Suppressor macrophage treated with lipopolysaccharide for 1 hour (primary cell): ENCODE measurements at places on chromosomes 1 and 21.

- peak; percentile 85 for DNase-seq
Observed at GRCh38 chr1:168112673-168113305, 23.9 kb downstream of the GPR161 start.

- no peak for DNase-seq
Observed at GRCh38 chr21:44485254-44485793, 30.0 kb downstream of the LRRC3 start.

- no peak for DNase-seq
Observed at GRCh38 chr1:94832446-94832845, 12.3 kb downstream of the SLC44A3 start.

- DNase-seq, result peak; percentile 60
Observed at GRCh38 chr1:59947047-59947938, 20.7 kb upstream of the CYP2J2 start.

- DNase-seq, result no peak
Observed at GRCh38 chr1:100391675-100392074, 39.4 kb downstream of the CDC14A start.

GRCh38 chr1:22444856-22445255 lies 6.8 kb upstream of the ZBTB40 start:
- DNase-seq, result no peak

DNA sequence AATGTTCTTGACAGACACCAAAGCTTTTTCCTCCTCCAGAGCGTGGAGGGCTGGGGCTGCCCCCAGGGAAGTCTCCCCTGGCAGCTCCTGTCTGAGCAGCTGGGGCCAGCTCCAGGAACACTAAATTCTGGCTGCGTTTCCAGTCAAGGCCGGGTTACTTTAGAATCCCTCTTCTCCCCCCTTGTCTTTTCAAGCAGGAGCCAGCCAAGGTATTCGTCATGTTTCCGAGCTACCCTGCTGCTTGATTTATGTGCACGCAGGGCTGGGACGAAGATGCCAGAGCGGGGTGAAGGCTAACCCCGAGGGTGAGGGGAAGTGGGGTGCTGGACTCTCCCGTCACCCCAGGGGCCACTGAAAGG lies 68.1 kb upstream of the ANGPTL1 start:
- no peak for DNase-seq

DNA sequence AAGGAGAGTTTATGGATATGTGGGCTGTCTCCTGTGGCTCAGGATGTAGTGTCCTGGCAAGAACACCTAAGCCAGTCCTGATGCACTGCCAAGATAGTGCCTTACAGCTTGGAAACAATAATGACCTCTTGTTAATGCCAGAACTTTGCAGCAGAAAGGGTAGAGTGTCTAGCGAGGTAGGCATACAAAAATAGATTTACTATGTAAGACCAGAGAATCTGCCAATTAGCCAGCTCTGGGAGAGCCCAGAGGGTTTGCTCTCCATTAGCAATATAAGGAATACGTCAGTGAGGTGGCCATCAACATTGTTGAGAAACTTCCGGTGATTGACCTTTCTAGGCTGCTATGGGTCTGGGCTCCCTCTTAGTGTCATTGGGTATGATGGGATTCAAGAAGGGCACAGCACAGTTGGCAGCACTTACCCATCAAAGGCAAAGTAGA lies 178.5 kb upstream of the GALNT2 start:
- DNase-seq, result no peak

DNA sequence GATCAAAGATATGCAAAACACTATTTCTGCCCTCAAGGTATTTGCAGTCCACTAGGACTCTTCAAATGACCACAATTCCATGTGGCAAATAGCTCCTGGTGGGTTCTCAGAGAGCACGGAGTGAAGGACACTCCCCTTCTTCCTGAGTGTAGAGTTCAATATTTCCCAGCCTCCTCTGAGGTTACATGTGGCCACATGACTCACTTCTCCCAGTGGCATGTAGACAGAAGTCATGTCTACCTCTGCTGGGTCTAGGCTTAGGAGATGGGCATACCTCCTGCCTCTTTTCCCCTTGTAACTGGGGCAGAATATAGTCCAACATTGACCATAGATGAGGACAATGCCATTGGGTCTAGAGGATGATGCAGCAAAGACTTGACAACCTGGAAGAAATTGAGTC lies 191.4 kb downstream of the MIS18A start:
- no peak for DNase-seq
